ENCODE measurements at places on chromosomes 16 and 17.

GRCh38 chr16:76964464-76965154 is 226.4 kb upstream of the MON1B start:
- no peak for DNase-seq

DNA sequence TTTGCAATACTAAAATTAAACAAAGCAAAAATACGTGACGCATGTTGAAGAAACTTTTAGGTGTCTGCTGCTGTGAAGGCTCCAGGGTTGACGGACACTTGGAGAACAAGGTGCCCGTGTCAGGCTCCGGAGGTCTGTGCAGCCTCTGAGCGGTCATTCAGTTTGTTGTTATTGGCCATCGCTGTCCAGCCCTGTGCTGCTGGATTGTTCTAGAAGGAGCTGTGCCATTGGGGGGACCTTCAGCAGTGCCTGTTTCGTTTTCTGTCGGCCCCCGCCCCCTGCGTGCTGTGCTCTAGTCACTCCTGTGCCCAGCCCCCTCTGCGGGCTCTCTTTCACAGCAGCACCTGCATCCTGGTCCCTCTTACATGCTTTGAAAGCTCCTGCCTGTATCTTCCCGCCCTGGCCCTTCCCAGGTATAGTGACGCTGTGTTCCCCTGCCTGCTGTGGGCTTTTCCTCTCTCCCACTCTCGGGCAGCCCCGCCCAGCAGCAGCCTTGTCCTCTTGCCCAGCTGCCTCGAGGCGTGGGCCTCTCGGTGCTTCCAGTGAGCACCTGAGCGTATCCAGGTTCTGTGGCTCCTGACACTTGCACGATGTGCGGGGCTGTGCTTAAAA is 50.7 kb downstream of the RNF213 start:
- no peak for DNase-seq

DNA sequence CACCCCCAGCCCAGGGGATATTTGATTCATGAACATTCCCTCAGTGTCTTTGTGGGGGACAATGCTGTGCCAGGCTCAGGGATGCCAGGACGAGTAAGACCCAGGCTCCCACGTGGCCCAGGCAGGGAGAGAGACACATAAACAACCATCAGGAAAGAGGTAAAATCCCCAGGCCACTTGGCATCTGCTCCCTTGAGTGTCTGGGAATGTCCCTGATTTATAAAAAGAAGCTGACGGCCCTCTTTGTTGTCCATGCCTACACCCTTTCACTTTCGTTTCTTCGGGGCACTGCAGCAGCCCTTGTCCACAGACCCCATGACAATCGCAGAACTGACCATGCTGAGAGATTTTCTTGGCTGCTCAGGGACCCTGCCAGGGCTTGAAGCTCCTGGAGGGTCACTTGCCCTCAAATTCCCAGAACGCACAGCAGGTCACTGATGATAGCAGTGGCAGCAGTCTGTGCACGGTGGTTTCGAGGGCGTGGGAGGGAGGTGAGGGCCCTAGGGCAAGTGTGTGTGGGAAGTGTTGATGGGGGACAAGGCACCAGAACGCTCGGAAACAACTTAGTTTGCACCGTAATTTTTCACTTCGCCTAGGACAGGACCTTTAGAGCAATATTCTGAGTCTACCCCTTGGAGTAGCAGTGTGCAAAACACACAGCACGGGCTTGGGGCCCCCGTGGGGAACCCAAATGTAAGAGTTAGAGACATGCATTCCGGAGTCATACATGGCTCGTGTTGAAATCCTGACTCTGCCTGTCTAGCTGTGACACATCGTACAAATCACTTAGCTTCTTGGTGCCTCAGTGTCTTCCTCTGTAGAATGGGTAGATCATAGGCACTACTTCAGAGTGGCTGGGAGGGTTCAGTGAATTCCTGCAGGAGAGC is 4.7 kb downstream of the NOD2 start:
- DNase-seq = no peak

DNA sequence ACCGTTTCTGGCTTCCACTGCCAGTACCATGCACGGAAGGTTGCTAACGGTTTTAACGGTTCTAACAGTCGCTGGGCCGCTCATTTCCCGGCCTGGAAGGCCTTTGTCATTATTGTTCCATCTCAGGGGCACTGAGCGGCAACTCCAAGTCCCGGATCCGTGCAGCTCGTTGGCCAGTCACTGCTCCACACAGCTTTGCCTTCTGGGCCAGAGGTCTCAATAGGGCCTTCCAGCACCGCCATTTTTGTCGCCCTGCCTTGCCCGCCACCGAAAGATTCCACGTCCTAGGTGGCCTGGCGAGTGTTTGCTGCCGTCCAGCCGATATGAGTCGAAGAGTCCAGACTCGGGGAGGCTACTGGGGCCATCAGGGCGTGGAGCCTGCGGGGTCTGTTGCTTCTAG is 30.3 kb upstream of the ATF7IP2 start:
- DNase-seq = no peak

DNA sequence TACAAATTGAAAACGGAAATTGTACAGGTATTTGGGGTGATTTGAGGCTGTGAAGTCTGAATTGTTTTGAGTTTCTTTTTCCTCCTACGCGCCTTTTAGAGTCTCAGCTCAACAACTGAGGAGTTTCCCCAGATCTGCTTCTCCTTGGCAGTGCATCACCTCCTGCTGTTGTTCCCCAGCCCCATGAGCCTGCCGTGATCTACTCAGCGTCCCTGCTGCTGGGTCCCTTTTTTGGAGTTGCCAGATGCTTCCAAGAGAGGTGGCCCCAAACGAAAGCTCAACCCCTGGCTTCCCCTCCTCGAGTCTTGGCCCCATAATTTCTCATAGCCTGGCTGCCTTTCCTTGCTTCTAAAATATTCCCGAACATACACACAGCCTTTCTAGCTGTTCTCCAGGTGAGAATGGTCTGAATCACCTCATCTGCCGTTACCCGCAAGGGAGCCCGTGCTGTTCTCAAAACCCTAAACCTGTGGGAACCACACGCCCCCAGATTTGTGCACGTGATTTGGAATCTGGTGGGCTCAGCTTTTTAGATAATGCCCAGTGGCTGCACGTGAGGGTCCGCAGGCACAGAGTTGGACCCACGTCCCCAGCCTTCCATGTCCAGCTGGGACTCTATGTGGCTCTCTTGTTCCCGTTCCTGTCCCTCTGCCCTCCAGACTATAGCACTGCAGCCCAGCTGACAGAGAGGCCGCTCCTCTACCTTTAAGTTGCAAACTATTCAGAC is 179.1 kb upstream of the CHMP6 start:
- DNase-seq = no peak

- DNase-seq = peak; percentile 41
These were observed 164.1 kb downstream of the CMIP start for GRCh38 chr16:81608523-81609209.

- DNase-seq = no peak
These were observed 110.6 kb downstream of the PHKB start for GRCh38 chr16:47571711-47572110.

DNA sequence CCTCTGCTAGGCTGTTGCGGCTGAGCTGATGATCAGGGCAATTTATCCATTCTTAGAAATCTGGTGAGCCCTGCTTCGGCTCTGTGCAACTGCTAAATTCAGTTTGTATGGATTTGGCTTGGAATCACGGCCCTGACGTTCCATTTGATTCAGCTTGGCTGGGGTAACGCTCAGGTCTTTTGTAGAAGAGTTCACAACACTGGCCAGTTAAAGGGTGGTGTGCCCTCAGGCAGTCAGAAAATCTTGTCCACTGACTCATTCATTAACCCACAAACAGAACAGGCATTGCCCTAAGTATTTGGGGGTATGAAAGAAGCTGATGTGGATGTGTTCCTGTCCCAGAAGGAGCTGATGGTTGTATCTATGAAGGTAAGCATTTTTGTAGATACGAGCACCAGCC is 53.9 kb downstream of the GNAO1 start:
- DNase-seq = no peak

DNA sequence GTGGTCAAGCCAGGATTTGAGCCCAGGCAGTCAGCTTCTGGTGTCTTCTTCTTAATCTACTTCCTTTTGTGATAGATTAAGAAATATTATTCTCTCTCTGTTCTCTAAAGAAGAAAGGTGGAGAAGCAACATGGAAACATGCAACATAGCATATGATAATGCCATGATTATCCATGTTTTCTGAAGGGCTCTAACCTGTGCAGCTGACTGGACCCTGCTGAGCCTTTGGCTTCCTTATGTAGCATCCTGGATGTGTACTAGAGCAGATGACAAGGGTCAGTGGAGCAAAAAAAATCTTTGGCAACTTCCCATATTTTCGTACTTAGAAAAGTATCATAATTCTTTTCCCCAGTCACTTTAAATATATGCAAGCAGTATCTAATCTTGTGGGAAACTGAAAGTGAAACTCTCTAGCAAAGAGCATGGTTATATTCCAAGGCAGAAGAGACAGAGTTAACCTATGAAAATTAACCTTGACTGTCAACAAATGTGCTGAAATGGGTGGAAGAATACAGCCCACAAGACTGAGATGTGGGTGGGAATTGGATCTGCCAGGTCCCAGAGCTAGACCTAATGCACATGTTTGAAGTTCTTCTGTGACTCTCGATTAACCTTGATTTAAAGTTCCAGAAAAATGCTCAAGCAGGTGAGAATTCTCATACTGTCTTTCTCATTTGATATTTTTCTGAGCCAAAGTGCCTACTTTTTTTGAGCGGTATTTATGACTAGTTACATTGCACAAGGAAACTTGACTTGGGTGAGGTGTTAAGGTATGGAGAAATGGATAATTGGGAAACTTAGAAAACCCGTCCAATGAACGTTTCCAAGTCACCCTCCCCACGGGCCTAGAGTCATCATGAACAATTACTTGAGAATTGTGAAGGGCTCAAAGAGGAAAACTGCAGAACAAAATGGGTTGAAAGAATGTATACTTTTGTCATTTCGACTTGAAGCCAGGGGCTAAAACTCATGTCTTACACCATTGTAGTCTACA is 248.6 kb downstream of the FTO start:
- DNase-seq = peak; percentile 31

- no peak for DNase-seq
These were observed 67.2 kb downstream of the USP22 start for GRCh38 chr17:20975566-20975965.

GRCh38 chr17:17321356-17322025 is 18.3 kb downstream of the NT5M start:
- DNase-seq = no peak

DNA sequence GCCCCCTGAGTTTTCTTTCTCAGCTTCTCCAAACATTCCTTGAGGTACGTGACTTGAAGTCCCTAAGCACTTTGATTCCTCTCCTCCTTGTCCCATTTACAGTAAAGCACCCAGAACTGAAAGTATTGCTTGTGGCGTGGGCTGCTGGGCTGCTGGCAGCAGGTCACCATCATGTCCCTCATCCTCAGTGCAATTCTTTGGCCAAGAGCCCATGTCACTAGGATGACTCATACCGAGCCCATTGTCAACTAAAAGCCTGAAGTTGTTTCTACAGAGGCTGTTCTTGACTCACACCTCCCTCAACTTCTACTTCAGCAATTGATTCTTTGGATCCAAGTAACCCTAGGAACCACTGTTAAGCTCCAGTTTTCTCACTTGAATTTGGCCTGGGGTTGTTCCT is 54.3 kb downstream of the KPNA2 start:
- DNase-seq = no peak

- DNase-seq = no peak
These were observed 111.5 kb downstream of the RMI2 start for GRCh38 chr16:11456741-11457140.

DNA sequence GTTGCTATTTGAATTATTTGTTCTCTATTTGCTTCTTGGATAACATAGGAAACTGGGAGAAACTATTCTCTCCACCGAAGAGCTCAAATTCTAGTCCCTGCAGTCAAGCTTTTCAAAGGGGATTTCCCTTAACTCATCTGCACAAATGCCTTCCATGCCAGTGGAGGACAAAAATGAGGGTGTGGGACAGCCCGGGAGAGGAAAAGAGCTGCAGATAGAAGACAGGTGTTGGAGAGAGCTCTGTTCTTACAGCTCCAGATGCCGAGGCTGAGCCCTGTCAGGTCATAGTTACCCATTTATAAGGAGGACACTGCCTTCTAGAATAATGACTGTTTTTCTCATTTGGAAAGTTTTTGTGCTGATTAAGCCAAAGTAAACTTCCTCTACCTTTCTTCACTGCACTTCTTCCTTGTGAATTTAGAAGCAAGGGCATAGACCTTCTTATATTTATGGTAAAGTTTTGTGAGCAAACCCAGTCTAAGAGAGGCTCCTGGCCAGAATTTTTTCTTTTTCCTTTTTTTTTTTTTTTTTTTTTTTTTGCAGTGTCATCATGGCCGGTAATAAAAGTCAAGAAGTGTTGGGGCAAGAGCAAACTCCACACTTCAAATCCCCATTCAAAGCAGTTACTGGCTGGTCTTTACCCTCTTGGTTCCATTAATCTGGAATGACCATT is 177.2 kb downstream of the ABCC12 start:
- no peak for DNase-seq

- no peak for DNase-seq
These were observed 115.8 kb downstream of the OR1D5 start for GRCh38 chr17:2947588-2947950.

DNA sequence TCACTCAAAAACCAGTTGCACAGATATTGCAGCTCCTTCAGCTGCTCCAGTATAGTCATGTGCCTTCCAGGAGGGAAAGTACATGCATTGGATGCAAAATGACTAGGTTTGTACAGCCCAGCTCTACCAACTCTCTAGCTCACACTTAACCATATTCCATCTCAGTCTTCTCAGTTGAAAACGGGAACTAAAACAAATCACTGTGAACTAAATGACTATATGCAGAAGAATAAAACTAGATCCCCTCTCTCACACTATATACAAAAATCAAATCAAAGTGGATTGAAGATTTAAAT is 24.9 kb downstream of the DCUN1D3 start:
- DNase-seq = no peak

GRCh38 chr16:68406458-68407152 is 41.7 kb downstream of the SMPD3 start:
- DNase-seq = no peak

GRCh38 chr17:51159604-51160003 is 6.2 kb downstream of the NME1 start:
- no peak for DNase-seq

DNA sequence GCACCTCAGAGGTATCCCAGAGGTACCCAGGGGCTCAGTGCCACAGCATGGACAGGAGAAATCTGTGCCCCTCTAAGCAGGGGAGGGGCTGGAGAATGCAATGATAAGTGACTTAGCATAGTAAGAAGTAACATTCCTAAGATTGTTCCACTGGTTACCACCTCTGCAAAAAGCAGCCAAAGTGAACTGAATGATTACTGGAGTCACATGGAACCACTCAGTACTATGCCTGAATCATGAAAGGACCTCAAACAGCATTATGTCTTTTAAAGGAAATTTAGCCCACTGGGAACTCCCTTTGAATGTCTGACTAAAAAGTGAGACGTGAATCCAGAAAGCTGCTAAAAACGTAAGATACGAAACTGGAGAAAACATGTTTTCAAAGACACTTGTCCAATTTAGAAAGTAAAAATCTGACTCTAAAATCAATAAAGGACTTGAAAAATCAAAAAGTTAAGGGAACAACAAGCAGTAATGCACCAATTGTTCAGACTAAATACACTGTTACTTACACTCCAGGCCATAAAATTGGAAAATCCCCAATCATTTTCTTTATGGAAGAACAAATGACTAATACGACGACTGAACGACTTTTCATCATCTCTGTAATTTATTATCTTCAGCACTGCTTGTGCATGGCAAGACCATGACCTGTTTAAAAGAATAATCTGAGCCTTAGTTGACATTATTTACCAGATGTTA is 38.6 kb downstream of the LITAFD start:
- DNase-seq = no peak

Measured in hematopoietic multipotent progenitor cell (in vitro differentiated cells).